ENCODE measurements at places on chromosomes 16 and 17. TPM values are rescaled to one million over a fixed set of nuclear protein-coding genes. Genes with fewer than 3 reads are reported as not detected.

Gene PRR11
- total RNA-seq = 50.4 TPM

Gene GAST
- total RNA-seq = not detected

Gene DDX42
- total RNA-seq = 81.5 TPM

Gene PERCC1
- total RNA-seq = 0.15 TPM

Gene ERCC4
- total RNA-seq = 15.2 TPM

Gene G6PC1
- total RNA-seq = 0.56 TPM

Gene CTRB1
- total RNA-seq = not detected

Gene CACNA1G
- total RNA-seq = 0.02 TPM

Gene SLC47A1
- 67.5 TPM for total RNA-seq

DNA sequence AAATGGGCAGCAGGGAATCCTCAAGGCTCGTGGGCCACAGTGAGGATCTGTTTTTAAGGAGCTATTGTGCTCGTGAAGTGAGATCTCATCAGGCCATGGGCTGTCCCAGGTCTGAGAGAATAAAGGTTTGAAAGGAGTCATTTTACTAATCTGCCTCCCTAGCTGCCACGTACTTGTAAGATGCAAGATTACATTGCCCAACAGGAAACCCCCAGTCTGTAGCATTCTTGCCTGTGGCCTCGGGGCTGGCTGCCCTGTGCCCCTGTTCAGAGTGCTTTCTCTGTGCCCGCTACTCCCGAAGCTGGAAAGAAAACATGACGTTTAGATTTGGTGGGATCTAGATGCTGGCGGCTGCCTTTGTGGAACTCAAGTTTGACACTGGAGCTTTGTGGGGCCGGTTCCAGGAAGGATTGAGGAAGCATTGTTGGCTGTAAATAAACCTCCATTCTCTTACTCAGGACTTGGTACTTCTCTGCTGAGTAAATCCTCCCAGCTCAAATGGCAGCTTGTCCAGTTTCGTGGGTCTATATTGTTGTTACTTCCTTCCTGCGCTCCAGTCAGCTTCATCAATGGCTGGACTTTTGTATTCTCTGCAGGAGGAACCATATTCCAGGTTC lies 21.2 kb downstream of the SAP30BP start:
- DNase-seq = no peak
- H3K4me1 ChIP-seq = peaks cover 15% of the 10 kb centered on the region

DNA sequence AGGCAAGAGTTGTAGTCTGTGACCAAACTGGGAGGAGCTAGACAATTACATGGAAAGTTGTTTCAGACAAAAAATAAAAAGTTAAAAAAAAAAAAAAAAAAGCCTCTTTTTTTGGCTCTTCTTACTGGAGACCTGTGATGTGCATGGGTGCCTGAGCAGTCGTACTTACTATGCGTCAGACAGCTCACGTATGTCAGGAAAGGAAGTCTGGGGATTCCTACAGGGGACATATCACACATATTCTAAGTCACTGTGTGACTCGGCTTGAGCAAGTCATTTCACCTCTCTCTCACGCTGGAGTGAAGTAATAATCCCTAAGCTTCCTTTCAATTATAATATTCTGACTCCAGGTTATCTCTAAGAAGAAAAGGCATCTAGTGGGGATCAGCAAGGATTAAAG lies 6.0 kb downstream of the SLFN14 start:
- no peaks in the 10 kb centered on the region for H3K4me1 ChIP-seq
- H3K4me3 ChIP-seq = no peak overlapping the region
- peaks cover 9% of the 10 kb centered on the region for H3K27me3 ChIP-seq
- no peaks in the 10 kb centered on the region for H3K36me3 ChIP-seq

DNA sequence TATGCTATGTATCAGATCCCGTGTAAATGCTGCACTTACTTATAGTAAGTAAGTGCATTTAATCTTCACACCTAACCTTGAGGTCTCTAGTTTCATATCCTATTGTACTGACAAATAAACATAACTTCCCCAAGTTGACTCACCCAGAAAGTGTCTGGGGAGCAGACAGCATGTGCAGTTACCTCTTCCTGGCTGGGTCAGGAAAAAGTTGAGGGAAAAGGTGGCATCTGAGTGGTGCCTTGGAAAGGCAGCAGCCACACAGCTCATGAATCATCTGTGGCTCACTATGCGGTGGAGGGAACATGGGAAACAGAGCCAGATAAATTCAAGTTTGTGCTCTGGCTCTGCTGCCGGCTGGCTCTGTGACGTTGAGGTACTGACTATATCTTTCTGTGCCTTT lies 382.0 kb upstream of the DYNLRB2 start:
- H3K27ac ChIP-seq = no peak overlapping the region

GRCh38 chr16:74053312-74053711 lies 243.3 kb upstream of the PSMD7 start:
- no peaks in the 10 kb centered on the region for H3K27me3 ChIP-seq
- no peaks in the 10 kb centered on the region for H3K4me1 ChIP-seq
- H3K27ac ChIP-seq = no peak overlapping the region
- no peaks in the 10 kb centered on the region for H3K36me3 ChIP-seq

- H3K4me3 ChIP-seq = no peak within 1 kb of the TSS
- H3K4me1 ChIP-seq = no peaks in the 10 kb centered on the region
- no peaks in the 10 kb centered on the region for H3K36me3 ChIP-seq
- no peak for DNase-seq
- peaks cover 17% of the 10 kb centered on the region for H3K27me3 ChIP-seq
Measured at GRCh38 chr17:1179818-1180742, at the start of gene ABR. Gene ABR (minus strand): TSS chr17:1179981. CDS start chr17:1179727, 254 bp downstream.

DNA sequence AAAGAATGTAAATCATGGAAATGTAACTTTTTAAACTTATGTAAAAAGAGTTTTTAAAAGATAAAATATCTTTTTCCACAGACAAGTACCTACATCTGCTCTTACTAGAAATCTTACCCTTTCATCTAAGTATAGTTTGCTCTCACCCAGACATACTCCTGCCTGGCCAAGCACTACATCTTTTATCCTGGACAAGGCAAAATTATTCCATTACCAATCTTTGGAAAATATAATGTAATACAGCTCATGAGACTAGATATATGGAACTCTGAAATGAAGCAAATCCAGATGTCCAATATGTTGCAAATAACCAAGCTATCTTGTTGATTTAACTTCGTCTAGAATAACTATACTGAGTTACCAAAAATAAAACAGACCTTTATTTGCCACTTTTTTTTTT lies 50.0 kb downstream of the VMP1 start:
- H3K36me3 ChIP-seq = no peaks in the 10 kb centered on the region
- peaks cover 76% of the 10 kb centered on the region for H3K4me1 ChIP-seq
- no peak for DNase-seq
- H3K27me3 ChIP-seq = no peaks in the 10 kb centered on the region

GRCh38 chr16:57873218-57873617 lies 70.9 kb upstream of the KIFC3 start:
- H3K36me3 ChIP-seq = no peaks in the 10 kb centered on the region
- 0 out of 3 replicates have a peak, but pooled peaks cover 6% of the 10 kb centered on the region for H3K27me3 ChIP-seq
- peaks cover 18% of the 10 kb centered on the region for H3K4me1 ChIP-seq
- no peak overlapping the region for H3K27ac ChIP-seq

DNA sequence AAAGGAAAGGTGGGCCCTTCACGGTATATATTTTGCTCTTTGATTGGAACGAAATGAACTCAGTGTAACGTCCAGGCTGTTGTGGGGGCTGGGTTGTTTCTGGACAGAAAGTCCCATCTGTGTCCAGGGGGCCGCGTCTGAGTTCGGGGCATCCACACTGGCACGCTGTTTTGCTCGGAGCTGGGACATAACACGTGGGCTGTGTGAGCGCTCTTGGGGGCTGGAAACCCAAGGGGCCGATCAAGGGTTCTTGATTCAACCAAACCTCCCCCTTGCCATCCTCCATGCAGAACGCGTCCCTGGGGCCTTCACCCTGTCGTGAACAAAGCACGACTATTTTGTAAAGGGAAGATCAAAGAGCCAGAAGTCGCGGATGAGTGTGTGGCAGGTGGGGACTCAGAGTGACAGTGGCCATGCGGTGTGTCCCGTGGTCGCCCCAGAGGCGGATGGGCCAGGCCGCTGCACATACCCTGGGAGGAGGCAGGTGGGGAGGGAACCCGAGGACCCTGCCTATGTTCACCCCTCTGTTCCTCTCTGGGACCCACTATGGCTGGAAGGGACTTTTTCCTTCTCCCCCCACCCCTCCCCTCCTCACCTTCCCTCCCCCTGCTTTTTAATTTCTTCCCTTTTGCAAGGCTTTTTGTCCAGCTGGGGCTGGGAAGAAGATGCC lies 387.2 kb downstream of the SEC14L1 start:
- H3K27ac ChIP-seq = no peak overlapping the region
- no peaks in the 10 kb centered on the region for H3K36me3 ChIP-seq
- peaks cover 63% of the 10 kb centered on the region for H3K27me3 ChIP-seq
- no peak for DNase-seq

- H3K4me1 ChIP-seq = peaks cover 37% of the 10 kb centered on the region
- DNase-seq = no peak
- no peaks in the 10 kb centered on the region for H3K27me3 ChIP-seq
Measured at GRCh38 chr17:1560101-1560857, 2.3 kb downstream of the PITPNA start.

GRCh38 chr16:54936979-54937670 lies 6.5 kb downstream of the IRX5 start:
- peaks cover 13% of the 10 kb centered on the region for H3K27me3 ChIP-seq
- H3K4me3 ChIP-seq = peak overlapping the region; percentile 4
- H3K36me3 ChIP-seq = no peaks in the 10 kb centered on the region
- DNase-seq = no peak
- H3K27ac ChIP-seq = no peak overlapping the region
- no peaks in the 10 kb centered on the region for H3K4me1 ChIP-seq

DNA sequence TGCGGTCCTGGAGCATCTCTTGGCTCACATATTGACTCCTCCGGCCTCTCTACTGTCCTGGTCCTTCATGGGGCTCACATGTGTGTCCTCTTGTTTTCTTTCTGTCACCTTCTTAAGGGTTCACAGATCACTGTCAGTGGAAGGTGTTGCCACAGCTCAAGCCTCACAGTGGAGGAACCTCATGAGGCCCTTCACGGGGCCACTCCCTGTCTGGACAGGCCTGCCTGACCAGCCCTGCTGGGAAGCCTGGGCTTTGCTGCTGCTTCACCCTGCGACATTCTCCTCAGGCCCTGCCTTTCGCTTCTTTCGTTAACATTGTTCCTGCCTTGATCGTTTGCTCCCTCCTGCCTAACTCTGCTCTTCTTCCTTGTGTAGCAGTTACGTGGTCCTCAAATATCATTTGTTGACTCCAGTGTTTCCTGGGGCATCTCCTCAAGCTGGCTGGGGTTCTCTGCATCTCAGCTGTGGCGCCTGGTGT lies 55.9 kb downstream of the WDR45B start:
- H3K27me3 ChIP-seq = no peaks in the 10 kb centered on the region
- H3K27ac ChIP-seq = peak overlapping the region; percentile 72
- peaks cover 28% of the 10 kb centered on the region for H3K36me3 ChIP-seq
- H3K4me1 ChIP-seq = peaks cover 27% of the 10 kb centered on the region

GRCh38 chr17:49469831-49470810 lies 25.0 kb upstream of the NGFR start:
- H3K27me3 ChIP-seq = peaks cover 73% of the 10 kb centered on the region
- H3K27ac ChIP-seq = no peak overlapping the region
- peaks cover 33% of the 10 kb centered on the region for H3K4me1 ChIP-seq

GRCh38 chr16:87138738-87139267 lies 178.4 kb downstream of the C16orf95 start:
- no peaks in the 10 kb centered on the region for H3K36me3 ChIP-seq
- 0 out of 2 replicates have a peak, but pooled peaks cover 5% of the 10 kb centered on the region for H3K4me1 ChIP-seq
- H3K27ac ChIP-seq = no peak overlapping the region
- no peak for DNase-seq
- no peaks in the 10 kb centered on the region for H3K27me3 ChIP-seq

DNA sequence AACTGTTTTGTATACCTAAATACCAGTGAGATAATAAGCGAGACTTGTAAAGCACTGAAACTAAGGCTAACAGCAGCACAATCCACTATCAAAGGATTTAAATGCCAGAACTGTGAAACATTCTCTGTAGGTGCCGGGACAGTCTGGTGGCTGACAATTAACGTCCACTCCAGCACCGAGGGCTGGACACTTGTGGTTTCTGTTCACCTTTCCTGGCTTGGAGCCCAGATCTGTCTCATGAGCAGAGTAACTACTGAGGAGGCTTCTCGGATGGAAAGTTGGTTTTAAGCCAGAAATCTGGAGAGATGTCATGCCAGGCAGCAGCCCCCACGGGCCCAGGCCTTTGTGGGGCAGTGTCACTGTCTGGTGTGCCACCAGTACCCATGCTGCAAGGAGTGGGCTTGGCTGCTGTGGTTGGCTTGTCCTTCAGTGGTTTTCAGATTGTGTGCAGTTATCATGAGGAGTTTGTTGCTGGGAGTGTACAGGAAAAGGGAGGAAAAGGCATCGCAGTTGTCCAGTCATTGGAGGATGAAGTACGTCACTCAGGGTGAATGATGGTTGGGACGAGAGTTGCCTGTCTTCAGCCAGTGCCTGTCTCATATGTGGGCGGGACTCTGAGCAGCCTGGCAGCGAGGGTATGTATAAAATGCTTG lies 35.5 kb downstream of the UBN1 start:
- no peak overlapping the region for H3K27ac ChIP-seq
- H3K4me3 ChIP-seq = no peak overlapping the region
- no peaks in the 10 kb centered on the region for H3K27me3 ChIP-seq
- peaks cover 28% of the 10 kb centered on the region for H3K36me3 ChIP-seq

- no peaks in the 10 kb centered on the region for H3K36me3 ChIP-seq
- H3K4me3 ChIP-seq = no peak overlapping the region
- H3K27me3 ChIP-seq = no peaks in the 10 kb centered on the region
- no peak for DNase-seq
Measured at GRCh38 chr17:34879146-34879545, 82.1 kb downstream of the CCT6B start.

GRCh38 chr17:37117373-37118142 lies 168.8 kb downstream of the AATF start:
- H3K27ac ChIP-seq = no peak overlapping the region
- no peaks in the 10 kb centered on the region for H3K27me3 ChIP-seq
- H3K36me3 ChIP-seq = peaks cover 19% of the 10 kb centered on the region
- no peak overlapping the region for H3K4me3 ChIP-seq

DNA sequence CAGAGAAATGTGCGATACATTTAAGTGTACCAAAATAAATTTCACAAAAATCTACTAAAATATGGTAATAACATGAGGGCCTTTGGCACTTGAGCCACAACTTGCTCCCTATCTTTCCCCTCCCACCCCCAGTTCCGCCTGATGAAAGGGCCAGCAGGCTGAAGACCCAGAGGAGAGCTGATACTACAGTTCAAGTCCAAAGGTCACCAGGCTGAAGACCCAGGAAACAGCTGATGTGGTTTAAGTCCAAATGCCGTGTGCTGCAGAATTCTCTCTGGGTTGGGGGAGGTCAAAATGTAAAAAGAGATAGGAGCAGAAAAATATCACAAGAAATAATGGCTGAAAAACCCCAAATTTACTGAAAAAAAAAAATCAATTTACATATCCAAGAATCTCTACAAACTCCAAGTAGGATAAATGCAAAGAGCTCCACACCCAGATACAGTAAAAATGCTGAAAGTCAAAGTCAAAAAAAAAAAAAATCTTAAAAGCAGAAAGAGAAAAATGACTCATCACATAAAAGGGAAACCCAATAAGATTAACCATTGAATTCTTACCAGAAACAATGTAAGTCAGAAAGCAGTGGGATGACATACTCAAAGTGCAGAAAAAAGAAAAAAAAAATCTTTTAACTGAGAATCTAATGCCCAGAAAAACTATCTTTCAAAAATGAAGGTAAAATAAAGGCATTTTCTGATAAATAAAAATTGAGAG lies 452.1 kb upstream of the ASIC2 start:
- H3K27me3 ChIP-seq = no peaks in the 10 kb centered on the region
- peak; percentile 23 for DNase-seq
- H3K36me3 ChIP-seq = no peaks in the 10 kb centered on the region
- H3K27ac ChIP-seq = no peak overlapping the region
- peaks cover 8% of the 10 kb centered on the region for H3K4me1 ChIP-seq
